Central memory CD8-positive, alpha-beta T cell (primary cell): ENCODE measurements at places on chromosomes 16 and 17.

GRCh38 chr17:66567234-66568170 lies 265.1 kb downstream of the PRKCA start:
- DNase-seq = peak; percentile 77

DNA sequence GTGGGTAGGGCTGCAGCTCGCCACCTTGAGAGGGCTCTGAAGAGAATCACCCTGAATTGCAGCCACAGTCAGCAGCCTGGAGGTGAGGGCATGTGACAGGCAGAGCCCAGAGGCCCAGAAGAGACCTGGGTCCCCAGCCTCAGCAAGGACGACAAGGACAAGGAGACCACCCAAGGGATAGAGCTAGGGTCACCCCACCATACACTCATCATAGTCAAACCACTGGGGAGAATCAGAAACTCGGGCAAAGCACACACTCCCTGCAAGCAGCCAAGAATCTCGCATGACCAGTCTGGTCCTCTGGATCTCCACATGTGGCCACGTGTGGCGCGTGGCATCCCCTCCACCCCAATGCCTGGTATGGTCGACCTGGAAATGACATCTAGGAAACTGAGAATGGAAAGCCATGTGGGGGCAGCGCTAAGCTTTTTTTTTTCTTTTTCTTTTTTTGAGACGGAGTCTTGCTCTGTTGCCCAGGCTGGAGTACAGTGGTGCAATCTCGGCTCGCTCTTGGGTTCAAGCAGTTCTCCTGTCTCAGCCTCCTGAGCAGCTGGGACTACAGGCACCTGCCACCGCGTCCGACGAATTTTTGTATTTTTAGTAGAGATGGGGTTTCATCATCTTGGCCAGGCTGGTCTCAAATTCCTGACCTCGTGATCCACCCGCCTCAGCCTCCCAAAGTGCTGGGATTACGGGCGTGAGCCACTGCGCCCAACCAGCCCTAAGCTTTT lies 4.6 kb upstream of the SPHK1 start:
- DNase-seq = no peak

DNA sequence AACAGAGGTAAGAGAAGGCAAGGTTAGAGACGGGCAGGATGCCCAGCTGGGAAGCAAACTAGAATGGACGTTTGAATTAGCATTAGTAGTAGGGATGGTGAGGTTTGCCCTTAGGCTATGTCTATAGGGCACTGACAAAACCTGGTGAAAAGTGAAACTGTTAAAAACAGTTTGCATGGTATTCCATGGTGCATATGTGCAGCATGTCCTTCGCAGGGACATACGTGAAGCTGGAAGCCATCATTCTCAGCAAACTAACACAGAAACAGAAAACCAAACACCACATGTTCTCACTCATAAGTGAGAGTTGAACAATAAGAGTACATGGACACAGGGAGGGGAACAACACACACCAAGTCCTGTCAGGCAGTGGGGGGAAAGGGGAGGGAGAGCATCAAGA lies 25.8 kb downstream of the NACA2 start:
- no peak for DNase-seq

DNA sequence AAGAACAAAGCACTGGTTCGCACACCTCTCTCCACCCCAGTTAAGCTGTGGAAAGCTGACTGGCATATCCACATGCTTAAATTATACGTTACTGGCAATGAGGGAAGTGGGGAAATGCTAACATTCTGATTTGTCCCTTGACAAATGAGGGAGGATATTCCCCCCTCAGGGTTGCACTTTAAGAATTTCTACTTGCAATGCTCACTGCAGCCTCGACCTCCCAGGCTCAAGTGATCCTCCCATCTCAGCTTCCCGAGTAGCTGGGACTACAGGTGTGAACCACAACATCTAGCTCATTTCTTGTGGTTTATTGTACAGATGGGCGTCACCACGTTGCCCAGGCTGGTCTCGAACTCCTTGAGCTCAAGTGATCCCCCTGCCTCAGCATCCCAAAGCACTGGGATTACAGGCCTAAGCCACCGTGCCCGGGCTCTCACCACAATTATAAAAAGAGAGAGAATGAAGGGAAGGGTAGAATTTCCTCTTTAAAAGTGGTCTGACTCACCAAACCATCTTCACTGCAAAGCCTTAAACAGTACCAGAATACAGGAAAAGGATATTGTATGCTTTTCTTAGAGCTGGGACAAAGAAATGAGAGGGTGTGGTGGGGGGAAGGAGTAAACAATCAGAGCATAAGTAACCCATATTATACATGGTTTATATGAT lies 38.9 kb downstream of the KANSL1 start:
- no peak for DNase-seq

GRCh38 chr16:19292186-19292585 lies 6.7 kb downstream of the CLEC19A start:
- DNase-seq = no peak

DNA sequence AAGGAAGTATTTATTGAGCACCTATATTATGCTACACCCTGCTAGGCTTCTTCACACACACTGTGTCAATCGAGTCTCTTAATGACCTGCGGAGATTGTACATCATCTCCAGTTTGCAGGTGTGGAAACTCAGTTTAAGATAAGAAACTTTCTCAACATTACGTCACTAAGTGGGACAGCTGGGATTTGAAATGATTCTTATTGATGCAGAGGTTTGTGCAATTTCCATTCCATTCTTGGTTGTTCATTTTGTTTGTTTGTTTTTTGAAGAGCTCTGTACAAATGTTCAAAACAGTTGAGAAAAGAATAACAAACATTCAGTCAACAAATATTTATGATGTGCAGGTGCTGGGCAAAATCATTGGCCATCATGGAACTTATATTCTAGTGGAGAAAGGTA lies 84.8 kb downstream of the MAP2K6 start:
- DNase-seq = no peak

GRCh38 chr16:88754912-88755744 lies 29.9 kb downstream of the PIEZO1 start:
- no peak for DNase-seq

DNA sequence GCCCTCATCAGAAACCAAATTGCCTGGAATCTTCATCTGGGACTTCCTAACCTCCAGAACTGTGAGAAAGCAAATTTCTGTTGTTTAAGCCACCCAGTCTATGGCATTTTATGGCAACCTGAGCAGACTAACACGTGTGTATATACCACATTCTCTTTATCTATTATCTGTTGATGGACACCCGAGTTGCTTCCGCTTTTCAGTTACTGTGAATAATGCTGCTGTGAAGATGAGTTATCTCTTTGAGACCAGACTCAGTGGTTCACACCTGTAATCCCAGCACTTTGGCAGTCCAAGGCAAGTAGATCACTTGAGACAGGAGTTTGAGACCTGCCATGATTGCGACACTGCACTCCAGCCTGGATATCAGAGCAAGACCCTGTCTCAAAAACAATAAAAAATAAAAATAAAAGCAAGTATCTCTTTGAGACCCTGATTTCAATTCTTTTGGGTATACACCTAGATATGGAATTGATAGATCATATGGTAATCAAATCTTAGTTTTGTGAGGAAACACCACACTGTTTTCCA lies 27.2 kb upstream of the CNEP1R1 start:
- no peak for DNase-seq

DNA sequence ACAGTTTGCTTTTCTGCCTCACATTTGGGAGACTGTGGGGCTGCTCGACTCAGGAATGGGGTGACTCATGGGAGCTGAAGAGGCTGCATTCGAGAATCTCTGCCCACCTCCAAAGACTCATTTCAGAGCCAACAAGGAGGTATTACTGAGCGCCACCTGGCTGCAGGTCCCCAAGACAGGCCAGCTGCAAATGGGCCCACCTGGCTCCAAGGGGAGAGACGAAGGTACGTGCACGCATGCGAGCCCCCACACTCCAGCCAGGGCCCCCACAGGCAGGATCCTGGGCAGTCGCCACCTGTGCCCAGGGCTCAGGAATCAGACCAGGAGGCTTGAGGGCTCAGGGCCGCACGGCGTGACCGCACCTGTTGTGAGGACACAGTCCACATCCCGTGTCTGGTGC lies 6.0 kb downstream of the HAGHL start:
- no peak for DNase-seq

DNA sequence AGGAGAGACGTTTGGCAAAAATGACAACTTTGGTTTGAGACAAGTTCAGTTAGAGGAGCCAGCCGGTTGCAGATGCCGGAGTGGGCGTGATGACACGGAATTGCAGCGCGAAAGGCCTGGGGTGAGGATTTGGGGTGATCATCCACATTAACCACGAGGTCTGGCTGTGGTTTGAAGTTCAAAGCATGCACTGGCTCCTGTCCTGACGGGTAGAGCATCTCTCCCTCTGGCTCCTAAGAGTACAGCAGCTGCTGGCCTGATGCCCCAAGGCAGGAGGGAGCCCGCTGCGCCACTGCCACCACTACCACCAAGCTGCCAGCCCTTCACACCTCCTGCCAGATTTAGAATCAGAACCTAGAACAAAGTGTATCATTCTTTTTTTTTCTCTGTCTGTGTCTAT lies 3.7 kb downstream of the RHBDL3 start:
- DNase-seq = no peak

GRCh38 chr17:45149669-45150664 lies 1.7 kb downstream of the HEXIM1 start:
- no peak for DNase-seq

GRCh38 chr16:23504076-23504452 lies 6.2 kb downstream of the GGA2 start:
- DNase-seq = no peak

DNA sequence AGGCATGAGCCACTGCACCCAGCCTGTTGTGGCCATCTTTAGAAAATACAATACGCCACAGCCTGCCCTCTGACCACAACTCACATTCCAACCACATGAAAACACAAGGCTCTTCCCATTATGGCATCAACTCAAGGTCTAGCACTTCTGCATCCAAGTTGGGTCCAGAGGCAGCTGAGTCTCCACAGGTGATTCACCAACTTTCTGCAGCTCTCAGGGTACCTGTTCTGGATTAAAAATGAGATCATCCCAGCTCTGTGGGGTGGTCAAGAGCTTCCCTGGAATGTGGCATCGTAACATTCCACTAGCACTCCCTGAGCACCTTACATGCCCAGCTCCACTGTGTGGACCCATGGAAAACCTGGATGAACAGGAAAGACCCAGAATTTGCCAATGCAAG lies 9.9 kb upstream of the GUCY2D start:
- DNase-seq = no peak
